ENCODE measurements at places on chromosomes 12 and 14.

DNA sequence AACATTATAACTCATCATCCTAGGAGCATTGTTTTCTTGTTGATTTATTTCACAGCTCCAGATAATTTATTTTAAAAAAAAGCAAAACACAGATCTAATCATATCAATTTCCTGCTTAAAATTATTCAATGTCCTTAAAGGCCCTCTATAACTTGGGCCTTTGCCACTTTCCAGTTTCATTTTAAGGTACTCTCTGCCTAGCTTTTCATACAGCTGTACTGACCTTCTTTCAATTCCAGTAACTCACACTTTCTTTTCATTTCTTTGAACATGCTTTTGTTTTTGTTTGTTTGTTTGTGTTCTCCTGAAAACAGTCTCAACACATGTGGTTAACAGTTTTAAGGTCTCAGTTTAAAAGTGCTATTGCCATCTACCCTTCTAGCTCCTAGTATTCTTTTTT, 281.9 kb downstream of the ACSS3 start:
- no peak for DNase-seq

DNA sequence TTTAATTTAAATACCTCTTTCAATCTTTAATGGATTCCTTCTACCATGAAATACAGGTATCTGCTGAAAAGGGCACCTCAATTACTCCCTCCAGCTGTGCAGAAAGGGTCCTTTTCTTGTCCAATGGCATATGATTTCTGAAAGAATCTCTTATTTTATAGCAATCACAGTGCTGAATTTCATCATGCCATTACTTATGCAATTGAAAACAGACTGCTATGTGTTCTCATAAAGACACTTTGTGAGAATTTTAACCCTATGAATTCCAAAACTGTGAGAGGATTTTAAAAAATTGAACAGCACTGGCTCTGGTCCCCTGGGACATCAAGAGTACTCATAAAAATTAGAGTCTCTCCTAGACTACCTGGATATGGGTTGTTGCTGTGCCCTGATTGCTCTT, 45.9 kb upstream of the CNOT2 start:
- peak; percentile 67 for DNase-seq

GRCh38 chr12:108728820-108729611, 2.3 kb downstream of the CORO1C start:
- peak; percentile 50 for DNase-seq

DNA sequence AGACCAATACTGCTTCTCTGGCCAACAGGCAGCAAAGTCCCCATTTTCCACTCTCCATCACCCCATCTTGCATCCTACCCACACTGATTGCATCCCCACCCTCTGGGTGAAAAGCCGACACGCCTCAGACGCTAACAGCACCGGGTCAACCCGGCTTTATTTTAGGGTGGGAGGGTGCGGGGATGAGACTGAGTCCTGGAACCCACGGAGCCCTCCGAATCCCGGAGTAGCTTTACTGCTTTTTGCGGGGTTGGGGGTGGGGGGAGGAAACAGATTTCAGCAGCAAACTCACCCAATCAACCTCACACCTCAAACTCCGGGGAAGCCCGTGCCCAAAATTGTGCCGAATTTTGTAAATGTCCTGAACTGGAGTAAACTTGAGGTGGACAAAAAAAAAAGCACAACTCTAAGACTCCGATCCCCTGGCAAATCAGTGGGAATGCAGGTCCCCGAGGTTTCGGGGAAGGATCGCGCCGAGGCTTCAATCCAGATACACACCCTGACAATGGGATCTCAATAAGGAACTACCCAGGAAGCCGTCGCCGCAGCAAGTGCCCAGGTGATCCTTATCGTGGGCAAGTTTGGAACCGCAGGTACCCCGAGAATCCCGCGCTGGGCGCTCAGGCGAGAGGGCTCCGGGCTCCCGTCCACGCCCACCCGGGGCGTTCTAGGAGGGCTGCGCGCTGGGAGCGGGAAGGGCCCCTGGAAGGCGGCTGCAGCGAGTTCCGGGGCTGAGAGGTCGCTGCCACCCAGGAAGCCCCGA, 1.1 kb downstream of the GCH1 start:
- no peak for DNase-seq

DNA sequence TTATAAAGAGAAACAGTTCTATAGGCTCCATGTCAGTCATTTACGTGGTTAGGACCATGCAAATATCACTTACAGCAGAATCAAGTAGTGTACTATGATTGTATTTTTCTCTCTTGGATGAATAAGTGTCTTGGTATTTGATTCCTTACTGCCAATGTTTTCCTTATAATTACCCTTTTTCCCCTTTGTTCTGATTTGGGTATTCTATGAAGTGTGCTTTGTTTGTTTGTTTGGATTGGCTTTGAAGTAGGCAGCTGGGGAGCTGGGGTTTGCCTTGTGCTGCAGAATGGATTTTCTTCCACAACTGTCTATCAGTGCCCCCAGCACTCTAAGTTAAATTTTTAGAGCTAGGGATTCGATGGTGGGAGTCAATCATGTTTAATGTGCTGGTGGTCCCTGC, 12.4 kb downstream of the TMEM120B start:
- DNase-seq: no peak

- no peak for DNase-seq
Measured at GRCh38 chr12:93702707-93703315, 25.6 kb downstream of the CRADD start.

DNA sequence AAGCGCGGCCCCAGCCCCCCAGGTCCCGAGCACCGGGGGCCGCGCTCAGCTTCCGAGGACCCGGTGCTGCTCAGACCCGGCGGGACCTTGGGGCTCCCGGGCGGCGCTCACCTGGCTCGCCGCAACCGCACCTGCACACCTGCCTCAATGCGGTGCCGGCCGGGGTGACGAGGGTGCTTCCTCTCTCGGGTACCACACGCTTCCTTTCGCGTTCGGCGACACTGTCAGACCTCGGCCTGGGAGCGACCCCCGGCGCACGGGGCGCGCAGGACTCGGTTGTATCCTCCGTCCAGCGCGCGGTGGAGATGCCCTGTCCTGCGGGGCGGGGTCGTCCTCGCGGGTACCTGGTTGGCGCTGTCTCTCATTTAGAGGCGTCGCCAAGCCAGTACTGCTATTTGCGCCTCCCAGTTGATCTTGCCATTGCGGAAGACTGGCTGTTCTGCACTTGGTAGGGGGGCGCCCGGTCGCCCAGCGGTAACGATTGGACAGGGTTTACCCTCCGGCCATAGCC, 718 bp downstream of the PACS2 start:
- DNase-seq: no peak

DNA sequence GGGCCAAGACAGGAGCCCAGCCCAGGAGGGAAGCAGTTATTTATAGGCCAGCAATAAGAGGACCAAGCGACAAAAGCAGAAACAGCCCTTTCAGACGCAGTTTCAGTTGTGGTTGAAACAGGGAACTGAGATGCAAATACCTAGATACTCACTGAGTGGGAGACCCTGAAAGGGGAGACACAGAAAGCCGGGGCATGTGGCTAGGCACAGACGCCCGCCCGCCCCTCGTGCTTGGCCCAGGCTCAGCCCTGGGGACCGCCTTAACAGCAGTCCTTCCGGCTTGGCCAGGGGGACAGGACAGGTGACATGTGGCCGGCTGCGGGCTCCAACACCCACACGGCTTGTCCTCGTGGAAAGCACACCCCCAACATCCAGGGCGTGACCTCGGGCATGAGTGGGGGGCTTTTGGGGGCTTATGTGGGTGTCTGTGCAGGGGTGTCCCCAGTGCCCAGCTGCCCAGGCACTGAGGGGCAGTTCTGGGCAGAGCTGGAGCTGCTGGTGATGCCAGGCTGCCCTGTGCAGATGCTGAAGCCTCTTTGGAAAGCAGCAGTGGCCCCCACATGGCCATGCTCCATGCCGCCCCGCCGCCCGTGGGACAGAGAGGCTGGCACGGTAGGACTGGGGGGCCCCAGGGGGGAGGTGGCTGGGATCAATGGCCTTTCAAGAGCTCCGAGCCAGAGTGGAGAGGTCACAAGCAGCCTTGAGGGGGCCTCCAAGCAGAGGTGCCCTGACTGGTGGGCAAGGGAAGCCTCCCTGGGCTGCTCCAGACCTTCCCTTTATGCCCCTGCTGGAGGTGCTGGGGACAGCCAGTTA, 2.1 kb downstream of the PLD4 start:
- DNase-seq: no peak

- no peak for DNase-seq
Measured at GRCh38 chr12:3490895-3491144, 183 bp upstream of the PRMT8 start.

GRCh38 chr14:96744262-96744661, 52.9 kb upstream of the VRK1 start:
- DNase-seq: no peak

- DNase-seq: no peak
Measured at GRCh38 chr14:105940534-105941225, 414.3 kb downstream of the TMEM121 start.

GRCh38 chr12:93192878-93193277, 184.8 kb upstream of the NUDT4 start:
- no peak for DNase-seq

DNA sequence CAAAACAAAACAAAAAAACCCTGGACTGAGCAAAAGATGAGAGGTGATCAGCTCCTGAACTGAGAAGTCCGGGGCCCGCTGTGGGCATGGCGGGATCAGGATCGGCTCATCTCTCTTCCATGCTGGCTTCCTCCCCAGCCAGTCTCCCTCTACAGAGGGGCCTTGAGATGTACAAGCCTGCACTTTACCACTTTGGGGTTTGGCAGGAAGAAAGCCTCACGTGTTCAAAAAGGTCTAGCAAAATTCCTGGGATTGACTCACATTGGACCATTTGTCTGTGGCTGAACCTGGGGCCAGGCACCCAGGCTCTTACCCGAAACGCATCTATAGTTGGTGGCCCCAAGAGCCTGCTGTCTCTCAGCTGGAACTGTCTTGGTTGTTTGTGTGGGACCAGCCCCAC, 89.0 kb downstream of the SLC24A4 start:
- peak; percentile 17 for DNase-seq

DNA sequence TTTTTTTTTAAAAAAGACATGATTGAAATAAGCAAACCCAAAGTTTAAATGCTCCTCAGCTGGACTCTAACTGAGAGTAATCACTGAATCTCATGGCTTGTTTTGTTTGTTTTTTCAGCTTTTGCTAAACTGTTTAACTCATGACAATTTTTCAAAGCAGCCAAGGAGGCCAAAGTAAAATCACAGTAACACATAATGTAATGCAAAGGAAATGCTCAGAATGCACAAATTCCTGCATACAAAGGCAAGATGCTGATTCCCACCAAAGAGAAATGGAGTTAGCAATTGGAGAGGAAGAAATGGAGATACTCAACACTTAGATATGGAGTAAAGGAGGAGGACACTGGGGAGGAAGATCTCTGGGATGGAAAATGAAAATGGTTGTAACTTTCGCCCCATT, 126.2 kb upstream of the SOX5 start:
- DNase-seq: no peak

DNA sequence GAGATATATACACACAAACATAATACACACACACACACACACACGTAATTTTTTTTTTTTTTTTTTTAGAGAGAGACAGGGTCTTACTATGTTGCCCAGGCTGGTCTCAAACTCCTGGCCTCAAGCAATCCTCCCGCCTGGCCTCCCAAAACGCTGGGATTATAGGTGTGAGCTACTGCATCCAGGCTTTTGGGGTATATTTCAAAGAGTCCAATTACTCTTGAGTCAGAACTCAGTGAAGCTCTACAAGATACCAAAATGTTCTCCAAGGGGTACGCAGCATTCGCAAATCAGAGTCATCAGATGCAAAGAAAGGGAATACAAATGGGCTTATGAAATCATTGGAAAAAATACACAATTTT, 54.0 kb downstream of the PHLDA1 start:
- DNase-seq: no peak

GRCh38 chr12:2322554-2323120, 269.9 kb downstream of the CACNA1C start:
- no peak for DNase-seq

DNA sequence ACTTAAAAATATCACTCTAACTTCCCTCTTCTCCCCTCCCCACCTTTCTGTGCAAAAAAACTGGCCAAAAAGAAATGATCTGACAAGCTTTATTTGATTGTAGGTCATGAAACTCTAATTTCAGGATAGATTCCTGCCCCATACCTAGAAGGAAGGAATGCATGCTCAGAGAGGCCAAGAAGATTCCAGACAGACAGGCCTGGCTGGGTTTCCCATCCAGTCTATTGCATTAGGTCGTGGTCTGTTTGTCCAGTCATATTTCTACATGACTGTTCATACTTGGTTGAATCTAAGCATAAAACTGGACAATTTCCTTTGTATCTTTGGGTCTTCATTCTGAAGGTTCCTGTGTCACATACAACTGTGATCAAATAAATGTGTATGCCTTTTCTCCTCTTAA, 20.0 kb upstream of the SLC15A5 start:
- DNase-seq: peak; percentile 37

- DNase-seq: no peak
Measured at GRCh38 chr12:116656306-116656705, 81.6 kb downstream of the SPRING1 start.

GRCh38 chr14:61575551-61576150, 119.7 kb upstream of the HIF1A start:
- no peak for DNase-seq

GRCh38 chr14:38202444-38203191, 5.1 kb upstream of the SSTR1 start:
- DNase-seq: no peak

- no peak for DNase-seq
Measured at GRCh38 chr12:131692431-131692830, 18.5 kb upstream of the SFSWAP start.

DNA sequence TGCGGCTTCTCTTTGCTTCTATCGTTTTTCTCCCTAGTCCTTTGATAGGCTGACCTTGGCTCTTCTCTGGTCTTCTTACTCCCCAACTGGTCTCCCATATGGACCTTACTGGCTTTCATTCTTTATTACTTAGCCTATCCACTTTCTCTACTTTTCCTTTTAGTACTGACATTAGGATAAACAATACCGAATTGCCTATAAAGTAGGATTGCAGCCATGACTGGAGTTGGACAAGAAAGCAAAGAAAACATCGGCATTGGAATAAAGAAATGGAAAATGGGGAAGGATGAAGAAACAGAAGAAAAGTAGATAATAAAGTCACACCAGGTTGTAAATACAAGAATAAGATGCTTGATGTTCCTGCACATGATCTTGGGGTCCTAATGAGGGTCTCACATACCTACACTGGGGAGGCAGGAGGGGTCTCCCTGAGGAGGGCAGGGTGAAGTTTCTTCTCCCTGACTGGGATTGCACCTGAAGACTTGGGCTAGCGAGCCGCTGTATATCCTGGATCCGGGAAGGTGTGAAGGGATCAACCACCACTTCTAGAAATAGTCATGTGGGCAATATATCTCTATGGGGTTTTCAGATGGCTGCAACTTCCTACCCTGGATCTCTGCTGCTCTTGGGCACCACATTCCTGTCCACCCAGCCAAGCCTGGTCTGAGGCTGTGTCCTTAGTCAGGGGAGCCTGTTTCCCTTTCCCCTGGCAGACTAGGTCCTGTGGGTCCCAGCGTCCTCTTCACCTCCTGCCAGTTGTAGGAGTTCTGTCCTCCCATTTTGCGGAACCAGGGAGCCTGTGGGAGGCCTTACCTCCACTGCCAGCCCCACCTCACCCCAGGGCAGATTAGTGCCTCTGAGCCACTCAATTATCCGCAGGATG, 13.1 kb downstream of the NKX2-1 start:
- no peak for DNase-seq
